ENCODE measurements at places on chromosomes 7 and 10. TPM values are rescaled to one million over a fixed set of nuclear protein-coding genes. Genes with fewer than 3 reads are reported as not detected.

The PDE6C gene
- total RNA-seq, result not detected

The TMEM196 gene
- not detected for total RNA-seq

The TMEM60 gene
- 9.8 TPM for total RNA-seq

The ENO4 gene
- 0.28 TPM for total RNA-seq
